ENCODE measurements at places on chromosomes 11 and 22.

DNA sequence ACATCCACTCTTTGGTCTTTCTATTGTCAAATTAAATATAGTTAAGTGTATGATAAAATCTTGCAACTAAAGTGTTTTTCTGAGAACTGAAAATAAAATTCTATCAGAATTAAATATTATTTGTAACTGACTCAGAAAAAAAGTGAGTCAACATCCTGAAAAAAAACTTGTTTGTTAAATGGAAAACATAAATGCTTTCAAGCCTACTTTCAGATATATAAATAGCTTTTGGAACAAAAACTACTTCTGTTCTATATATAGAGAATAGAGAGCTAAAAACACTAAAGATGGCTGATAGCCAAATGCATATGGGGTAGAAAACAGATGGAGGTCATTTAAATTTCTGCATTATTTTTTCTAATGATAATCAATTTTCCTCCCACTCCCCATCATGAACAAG, 61.8 kb downstream of the PIK3C2A start:
- DNase-seq: no peak

- no peak for DNase-seq
Observed at GRCh38 chr11:36408498-36409136, 101.5 kb downstream of the TRAF6 start.

DNA sequence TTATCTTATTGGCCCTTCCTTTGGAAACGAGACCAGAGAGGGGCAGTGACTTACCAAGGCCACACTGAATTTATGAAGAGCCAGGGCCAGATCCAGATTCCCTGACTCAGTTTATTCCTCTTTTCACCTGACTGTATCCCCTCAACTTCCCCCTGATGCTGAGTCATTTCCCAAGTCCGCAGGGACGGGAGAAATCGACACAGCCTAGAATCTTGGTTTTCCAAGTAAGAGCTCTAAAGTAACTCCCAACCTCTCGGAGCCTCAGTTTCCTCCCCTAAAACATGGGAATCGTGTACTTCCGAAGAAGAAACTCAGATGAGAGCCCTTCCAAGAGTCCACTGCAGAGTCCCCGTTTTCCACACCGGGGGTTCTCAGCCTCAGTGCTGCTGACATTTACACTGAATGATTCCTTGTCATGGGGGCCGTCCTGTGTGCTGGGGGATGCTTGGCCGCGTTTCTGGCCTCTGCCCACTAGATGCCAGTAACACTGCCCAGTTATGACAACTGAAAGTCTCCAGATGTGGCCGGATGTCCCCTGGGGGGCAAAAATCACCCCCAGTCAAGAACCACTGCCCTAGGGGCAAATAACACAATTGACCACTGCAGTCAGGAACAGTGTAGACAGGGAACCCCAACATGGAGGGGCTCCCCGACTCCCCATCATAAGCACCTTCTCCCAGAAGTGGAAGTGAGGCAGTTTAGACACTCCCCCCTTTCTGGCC, 11.2 kb downstream of the MPST start:
- no peak for DNase-seq

GRCh38 chr11:76639621-76640020, 30.9 kb downstream of the LRRC32 start:
- no peak for DNase-seq

DNA sequence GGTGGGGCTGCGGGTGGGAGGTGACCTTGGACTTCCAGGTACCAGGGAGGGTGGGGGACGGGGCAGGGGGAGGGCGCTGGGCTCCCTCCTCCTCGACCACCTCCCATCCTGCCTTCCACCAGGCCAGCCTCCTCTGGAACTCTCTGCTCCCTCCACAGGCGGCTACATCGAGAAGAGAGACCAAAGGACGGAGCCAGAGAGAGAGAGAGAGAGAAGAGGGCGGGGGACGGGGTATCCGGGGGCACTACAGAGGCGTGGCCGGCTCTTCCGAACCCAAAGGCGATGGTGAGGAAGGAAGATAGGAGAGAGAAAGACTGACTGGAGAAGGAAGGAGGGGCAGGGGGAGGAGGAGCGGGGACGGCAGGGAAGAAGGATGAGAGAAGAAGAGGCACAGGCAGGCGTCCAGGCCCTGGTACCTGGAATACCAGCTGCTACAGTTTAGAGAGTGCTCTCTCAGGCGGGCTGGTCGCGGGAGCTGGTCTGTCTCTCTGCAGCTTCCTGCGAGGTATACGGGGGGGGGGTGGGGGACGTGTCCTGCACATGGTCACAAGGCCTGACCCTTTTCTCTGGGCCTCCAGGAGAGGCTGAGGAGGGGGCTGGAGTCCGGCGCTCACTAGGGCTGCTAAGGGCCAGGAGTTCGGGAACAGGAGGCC, 38.0 kb downstream of the IGSF9B start:
- DNase-seq: no peak

- no peak for DNase-seq
Observed at GRCh38 chr11:4695442-4695841, 2.2 kb downstream of the OR51E2 start.

DNA sequence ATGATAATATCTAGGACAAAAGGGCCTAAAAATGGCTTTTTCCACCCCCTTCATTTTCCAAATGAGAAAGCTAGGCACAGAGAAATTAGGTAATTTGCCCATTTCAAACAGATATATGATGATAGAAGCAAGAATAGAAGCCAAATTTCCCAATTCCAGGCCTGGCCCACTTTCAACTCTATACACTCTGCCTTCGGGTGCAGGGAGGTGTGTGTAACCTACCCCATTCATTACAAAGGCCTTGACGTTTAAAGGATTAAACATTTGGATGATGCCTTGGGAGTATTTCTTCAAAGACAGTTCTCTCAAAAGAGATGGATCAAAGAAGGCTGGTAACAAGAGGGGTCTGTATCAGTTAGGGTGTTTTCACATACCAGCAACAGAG, 134.1 kb downstream of the CCDC34 start:
- no peak for DNase-seq

- peak; percentile 60 for DNase-seq
Observed at GRCh38 chr11:72781313-72782080, 12.3 kb downstream of the STARD10 start.

- DNase-seq: peak; percentile 36
Observed at GRCh38 chr11:69080257-69080995, 31.7 kb downstream of the TPCN2 start.

DNA sequence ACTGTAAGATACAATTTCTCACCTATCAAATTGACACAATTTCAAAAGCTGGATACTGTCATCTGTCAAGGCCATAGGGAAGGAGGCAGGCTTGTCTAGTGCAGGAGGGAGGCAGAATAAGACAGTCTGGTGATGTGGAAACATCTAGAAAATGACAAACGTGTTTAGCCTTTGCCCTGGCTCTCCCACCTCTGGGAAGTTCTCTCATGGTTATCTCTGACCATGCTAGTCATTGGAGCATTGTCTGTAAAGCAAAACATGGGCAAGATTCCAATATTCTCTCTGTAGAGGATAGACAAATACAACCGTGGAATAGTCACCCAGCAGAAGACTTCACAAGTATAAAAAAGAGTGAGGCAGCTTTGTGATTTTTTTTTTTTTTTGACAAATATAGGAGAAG, 9.1 kb upstream of the SERHL2 start:
- DNase-seq: no peak

DNA sequence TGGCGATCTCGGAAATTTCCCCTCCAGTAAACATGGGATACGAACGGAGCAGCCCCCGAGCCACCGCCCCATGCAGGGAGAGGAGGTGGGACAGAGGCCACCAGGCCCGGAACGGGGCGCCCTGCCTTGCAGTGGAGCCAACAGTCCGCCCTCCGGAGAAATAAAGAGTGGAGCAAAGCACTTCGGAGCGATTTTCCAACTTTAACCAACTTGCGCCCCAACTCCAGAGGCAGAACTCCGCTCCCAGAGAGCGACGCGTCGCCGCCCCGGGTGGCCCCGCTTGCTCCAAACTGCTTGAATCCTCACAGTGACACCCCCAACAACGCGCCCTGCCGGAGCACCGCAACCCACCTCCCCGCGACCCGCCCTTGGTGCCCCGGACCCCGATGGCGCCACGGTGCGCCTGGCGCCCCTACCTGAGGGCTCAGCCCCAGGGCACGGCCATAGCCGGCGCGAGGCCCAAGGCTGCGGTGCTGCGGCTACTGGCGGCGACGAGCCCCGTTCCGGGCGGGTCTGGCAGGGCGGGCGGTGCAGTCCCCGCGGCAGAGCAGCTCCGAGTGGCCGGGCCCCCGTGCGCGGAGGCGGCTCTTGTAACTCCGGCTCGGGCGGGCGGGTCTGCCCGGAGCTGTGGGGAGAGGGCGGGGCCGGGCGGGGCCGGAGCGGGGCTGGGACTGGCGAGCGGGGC, at the start of gene AHNAK:
AHNAK (minus strand) TSS at position 563 of the 685 bp plus-strand sequence. CDS start 10,708 bp downstream, outside the sequence.
- peak; percentile 80 for DNase-seq

DNA sequence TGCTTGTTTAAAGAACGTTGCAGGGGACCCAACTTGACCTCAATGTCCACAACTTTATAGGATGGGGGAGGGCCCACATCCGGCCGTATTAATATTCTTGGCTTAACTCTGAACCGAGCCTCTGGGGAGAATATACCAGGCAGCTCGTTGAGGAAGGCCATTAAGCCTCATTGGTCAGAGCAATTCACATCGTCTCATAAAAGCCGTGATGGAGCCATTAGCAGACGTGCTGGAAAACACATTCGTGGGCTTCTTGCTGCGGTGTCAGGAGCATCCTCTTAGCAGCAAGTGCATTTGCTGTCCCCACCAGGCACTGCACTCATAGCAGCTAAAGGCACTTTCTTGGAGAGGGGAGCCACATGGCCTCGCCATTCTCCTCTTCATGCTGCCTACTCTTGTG, 14.9 kb downstream of the DSCAML1 start:
- DNase-seq: no peak

DNA sequence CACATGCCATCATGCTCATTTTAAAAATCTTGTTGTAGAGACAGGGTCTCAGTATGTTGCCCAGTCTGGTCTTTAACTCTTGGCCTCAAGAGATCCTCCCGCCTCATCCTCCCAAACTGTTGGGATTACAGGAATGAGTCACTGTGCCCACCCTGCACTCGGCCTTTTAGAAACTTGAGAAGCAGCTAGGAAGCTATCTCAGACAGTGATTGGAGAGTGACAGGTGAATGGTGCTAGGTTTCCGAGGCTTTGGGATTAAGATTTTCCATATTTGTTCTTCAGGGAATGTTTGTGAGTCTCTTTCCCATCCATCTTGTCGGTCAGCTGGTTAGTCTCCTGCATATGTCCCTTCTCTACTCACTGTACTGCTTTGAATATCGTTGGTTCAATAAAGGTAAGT, 10.5 kb downstream of the EI24 start:
- DNase-seq: no peak

DNA sequence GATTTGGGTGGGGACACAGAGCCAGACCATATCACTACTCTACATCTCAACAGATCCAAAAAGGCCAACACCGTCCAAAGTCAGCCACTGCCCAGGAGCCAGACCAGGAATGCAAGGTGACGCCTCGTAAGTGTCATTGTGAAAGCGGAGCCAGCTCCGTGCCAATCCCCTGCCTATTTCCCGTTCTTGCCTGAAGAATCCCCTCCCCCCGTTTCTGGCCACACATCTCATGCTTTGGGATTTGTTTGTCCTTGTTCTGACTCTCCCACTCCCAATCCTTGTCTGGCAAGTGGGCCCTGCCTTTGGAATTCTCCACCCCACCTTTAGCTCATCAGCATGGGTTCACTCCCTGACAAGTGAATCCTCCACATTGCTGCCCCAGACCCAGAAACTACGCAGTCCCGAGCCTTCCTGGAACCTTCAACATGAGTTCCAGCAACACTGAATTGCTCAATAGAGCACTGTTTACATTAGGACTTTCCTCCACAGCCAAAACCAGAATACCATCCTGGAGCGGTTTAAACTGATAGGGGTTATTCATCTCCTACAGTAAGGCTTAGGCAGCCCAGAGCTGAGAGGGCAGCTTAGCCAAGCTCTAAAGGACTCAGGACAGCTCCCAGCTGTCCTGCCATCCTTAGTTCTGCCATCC, 6.0 kb upstream of the SLC35C1 start:
- no peak for DNase-seq

- no peak for DNase-seq
Observed at GRCh38 chr11:64656862-64657261, 65.8 kb downstream of the SLC22A12 start.

DNA sequence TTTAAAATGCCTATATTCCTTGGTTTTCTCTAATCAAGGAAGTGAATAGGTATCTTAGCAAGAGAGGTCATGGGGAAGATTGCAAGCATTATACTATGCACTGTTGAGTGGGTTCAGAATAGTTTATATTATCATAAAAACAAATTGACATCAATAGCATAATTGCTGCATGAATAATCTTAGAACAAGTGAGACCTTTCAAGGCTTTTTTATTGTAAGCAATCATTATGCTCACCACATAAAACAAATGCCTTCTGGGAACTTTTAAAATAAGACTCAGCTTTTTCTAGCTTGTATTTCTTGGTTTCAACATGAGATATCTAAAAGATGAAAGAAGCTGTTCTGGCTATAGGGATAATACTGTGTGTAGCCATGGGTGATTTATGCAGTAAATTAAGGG, 135.6 kb upstream of the ZC3H12C start:
- no peak for DNase-seq

All from stimulated activated CD4-positive, alpha-beta T cell treated with anti-CD3 and anti-CD28 coated beads, Interleukin-15, amount 100 ng/mL, for 24 hours (primary cell).